CD4-positive, alpha-beta T cell treated with Interleukin-10 for 1 hour (primary cell): ENCODE measurements at places on chromosomes 2 and 18.

DNA sequence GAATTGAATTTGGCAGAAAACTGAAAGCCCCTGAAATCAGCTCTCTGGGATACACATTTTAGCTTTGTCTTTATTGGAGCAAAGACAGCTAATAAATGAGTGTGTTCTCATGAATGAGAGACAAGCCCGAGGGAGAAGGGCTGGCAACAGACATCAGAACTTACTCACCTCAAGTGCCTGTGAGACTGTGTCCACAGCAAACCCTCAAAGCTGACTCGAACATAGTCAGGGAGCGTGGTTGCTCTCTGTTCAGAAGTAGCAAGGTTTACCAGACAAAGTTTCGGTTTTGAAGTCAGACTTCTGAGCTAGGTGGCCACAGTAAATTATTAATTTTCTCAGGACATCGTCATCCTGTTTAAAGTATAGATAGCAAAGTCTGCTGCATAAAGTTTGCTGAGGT is 207.9 kb downstream of the CMPK2 start:
- no peak for DNase-seq

DNA sequence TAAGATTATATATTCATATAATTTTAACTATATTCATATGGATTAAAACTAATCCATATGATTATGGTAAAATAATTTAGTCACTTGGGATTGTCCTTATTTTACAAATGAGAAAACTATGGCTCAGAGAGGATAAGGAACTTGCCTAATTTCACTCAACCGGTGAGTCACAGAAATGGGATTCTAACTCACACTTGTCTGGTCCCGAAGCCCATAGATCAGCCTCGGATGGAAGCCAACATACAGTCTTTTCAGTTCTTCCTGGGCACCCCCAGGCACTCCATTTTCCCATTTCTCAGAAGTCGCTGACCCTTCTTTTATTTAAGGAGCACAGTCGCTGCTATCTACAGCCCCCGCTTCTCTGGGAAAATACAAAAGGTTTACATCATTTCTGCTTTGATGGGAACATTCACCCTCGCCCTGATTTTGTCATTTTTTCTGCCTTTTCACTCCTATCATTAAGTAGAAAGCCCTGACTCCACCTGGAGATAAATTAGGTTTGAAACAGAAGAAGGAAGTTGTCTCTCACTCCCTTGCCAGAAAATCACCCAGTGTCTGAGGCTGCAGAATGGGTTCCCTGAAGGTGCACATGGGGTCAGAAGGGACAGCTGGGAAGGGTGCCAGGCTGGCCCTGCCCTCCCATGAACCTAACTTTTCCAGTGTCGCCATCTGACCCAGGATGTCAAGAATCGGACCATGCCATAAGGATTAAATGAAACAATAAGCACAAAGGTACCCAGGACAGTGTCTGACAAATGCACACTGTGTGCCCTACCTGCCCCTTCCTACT is 36.6 kb downstream of the CYP1B1 start:
- DNase-seq, result no peak

GRCh38 chr2:147331790-147332419 is 512.9 kb upstream of the ACVR2A start:
- peak; percentile 63 for DNase-seq

DNA sequence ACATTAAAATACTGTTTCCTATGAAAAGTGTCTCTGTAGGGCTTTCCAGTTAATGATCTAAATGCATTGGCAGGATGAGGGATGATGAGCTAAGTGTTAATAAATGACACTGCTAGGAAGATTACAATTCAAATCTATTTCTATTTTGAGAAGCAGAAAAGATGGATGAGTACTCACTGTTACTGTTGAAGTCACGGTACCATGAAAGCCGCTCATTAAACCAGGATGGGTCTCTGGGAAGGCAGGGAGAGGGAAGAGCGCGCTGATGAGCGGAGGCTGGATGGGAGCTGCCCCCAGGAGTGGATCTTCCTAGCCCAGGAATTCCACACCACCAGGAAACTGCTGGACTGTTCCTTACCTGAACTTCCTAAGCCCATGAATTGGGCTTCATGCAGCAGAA is 27.1 kb upstream of the TXNDC2 start:
- DNase-seq, result no peak

DNA sequence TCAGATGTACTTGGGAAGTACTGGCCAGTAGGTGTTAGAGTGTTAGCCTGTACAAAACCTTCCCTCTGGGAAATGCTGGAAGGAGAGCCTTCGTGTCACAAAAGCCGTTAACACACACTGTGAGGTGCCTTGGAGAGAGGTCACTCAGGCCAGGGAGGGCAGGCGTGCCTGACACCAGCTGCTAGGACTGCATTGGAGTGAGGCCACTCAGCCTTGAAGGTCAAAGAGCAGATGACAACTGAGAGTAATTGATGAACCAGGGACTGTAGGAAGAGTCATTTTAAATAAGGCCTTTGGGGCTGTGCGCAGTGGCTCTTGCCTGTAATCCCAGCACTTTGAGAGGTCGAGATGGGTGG is 45.4 kb downstream of the ASAP2 start:
- DNase-seq, result no peak

DNA sequence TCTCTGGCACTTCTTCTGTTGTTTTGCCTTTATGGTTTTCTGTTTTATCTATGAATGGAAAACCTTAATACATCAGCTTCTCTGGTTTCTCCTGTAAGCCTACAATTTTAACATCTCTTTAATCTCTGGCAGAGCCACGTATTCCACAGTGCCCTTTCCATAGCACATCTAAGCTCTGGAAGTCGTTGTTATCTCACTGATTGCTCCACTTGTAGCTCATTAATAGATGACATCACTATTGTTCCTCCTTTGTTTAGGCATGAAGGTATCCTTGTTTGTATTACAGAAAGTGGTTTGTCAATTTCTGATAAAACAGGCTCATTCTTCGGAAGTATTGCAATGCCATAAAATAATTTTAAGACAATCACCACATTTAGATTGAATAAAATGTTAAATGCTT is 185.2 kb downstream of the ZNF804A start:
- no peak for DNase-seq

DNA sequence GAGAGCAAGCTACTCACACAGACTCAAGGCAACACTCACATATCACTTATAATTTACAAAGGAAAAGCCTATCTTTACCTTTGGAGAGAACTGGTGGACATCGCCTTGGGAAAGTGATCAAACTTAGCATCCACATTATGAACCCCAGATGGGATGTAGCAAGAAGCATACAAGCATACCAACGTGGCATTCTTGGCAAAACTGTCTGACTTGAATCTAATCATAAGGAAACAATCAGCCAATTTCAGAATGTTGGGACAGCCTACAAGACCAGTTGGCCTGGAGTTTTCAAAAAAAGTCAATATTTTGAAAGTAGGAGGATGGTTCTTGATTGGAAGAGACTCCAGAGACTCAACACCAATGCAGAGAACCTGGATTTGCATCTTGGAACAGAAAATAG is 79.1 kb upstream of the PMAIP1 start:
- no peak for DNase-seq

- peak; percentile 56 for DNase-seq
Observed at GRCh38 chr18:48975817-48976649, 25.3 kb upstream of the SMAD7 start.

DNA sequence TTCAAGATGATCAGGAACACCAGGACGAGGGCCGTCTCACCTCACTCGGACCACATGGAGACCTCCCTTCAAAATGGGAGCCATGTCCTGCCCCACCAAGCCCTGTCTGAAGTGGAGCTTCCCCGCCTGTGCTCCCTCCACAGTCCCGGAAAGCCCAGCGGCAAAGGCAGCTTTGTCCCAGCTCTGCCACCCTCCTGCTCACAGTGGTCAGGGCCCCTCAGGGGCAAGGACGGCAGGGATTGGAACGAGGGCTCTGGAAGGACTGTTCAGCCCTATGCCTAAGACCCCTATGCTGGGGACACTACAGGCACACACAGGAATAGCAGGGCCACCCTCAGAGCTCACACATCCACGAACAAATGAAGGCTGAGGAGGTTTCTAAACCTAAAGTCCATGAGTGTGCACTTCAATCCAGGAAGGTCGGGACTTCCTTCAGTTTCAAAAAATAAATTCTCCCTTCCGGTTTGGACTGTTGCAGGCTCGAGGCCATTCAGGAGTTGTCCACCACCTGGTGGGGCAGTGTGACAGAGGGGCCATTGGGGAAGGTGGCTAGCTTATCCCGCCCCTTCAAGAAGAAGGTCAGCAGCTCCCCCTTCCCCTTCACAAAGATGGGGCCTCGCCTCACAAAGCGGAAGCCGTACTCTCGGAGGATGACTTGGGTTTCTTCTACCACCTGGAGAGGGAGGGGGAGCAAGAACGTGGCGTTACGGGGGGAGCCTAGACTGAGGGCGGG is 26.4 kb downstream of the CENPO start:
- no peak for DNase-seq

- no peak for DNase-seq
Observed at GRCh38 chr2:163659224-163659623, 76.6 kb downstream of the FIGN start.

- peak; percentile 24 for DNase-seq
Observed at GRCh38 chr18:63073481-63073880, 246.1 kb downstream of the BCL2 start.

DNA sequence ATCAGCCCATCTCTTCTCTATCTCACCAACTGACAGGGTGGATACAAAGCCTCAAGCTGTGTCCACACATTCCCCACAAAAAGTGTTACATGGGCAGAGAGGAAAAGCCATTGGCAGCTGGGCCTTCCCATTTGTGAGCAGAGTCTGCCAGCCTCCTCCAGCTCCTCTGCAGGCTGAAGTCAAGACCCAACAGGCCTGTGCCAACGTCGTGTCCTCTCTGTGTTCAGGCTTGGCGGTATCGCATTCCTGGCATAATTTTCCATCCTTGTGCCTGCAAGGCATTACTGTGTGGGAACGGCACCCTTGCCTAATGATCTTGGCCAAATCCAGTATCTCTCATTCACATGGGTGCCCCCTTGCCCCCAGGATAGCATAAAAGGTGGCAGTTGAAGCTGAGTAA is 41.5 kb upstream of the APCDD1 start:
- no peak for DNase-seq

DNA sequence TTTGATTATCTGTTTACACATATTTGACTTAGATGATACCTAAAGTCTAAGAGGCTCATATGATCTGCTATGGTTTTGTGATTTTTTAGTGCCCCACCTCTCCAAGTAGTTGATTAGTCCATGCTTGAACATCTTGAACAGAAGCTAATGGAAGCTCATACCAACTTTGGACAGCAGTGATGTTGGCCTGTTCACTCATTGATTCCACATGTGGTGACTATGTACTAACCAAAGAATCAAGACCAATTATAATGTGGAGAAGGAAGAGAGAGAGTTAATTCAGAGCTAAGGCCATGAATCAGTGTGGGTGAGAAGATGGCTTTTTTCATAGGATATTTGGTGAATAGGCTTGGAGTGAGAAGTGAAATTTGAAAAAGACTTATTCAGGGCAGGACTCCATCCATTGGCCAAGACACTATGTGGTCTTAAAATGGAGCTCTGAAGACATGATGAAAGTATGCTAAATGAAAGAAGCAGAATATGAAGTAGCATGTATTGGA is 178.3 kb upstream of the TWIST2 start:
- DNase-seq, result no peak

DNA sequence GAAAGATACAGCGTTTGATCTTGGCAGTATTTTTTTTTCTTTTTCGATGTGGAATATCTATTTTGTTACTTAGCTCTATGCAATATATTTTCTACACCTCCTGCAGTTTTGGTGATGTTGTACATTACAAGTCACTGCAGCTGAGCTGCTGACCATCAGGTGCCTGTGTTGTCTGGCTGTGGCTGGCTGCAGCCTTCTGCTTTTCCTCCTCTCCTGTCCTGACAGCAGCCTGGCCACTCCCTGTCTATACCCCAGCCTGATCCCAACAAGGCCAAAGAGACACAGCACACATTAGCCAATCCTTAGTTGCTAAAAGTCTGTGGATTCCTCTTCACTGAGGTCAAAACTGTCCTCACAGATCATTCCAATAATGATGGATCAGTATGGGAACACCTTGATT is 222.3 kb downstream of the MYT1L start:
- DNase-seq, result no peak

GRCh38 chr2:132692816-132693215 is 22.8 kb upstream of the LYPD1 start:
- DNase-seq, result no peak

DNA sequence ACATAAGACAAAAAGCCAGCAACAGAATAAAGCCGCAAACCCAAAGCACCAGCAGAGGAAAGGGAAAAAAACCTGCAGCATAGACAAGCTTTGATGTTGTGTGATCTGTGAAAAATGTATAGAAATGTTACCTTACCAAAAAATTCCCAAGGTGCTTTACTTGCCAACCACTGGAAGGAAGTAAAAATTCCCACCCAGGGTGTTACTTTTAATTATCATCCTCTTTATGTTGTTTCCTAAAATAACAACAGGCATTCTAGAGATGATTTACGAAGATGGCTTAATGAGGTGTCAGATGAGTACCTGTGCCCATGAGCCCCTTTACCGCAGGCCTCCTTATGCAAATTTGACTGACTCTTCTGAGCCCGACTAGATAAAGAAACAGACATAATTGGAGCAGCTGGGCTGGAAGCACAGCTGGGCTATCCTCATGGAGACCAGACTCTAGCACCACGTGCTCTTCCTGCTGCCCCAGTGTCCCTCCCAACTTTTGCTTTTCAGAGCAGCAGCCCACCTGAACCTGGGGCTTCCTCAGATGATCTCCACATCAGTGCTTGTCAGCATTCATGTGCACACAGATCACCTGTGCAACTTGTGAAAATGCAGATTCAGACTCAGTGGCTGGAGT is 41.5 kb downstream of the SRSF7 start:
- DNase-seq, result peak; percentile 70

GRCh38 chr2:25078170-25079049 is 36.5 kb downstream of the EFR3B start:
- DNase-seq, result no peak

DNA sequence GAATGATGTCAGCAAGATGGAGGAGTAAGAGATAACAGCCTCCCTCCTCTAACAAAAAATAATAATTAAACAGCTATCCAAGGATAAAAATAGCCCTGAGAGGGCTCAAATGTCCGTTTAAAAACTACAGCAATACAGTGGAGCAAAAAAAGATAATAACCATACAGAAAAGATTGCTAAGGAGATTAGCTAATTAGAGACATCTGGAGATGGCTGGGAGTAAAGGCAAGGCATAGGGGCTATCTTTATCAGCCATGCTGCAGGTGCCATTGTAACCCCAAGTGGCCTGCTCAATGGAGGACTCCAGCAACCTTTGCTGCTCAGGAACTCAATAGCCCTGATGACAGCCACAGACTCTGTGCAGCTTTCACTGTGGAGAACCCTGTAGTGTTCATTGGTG is 42.7 kb downstream of the MDH1 start:
- DNase-seq, result no peak
